Pancreas (tissue), 10 donors: ENCODE measurements at places on chromosomes 4 and X.

DNA sequence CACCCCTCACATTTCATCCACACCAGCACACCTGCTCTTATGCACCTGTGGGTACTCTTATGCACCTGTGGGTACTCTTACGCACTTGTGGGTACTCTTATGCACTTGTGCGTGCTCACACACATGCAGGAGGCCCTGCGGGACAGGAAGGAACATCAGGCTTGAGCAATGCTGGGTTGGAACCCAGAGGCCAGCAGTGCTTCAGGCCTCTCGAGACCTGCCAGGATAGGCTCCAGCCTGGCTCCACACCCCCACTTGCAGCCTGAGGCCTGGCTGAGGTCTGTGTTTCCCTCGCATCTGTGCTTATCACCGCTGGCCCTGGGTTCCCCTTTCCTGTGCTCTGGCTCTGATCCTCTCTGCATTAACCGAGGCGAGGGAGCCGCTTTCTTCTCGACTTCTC, 34.7 kb downstream of the SORCS2 start:
- no peak for DNase-seq

DNA sequence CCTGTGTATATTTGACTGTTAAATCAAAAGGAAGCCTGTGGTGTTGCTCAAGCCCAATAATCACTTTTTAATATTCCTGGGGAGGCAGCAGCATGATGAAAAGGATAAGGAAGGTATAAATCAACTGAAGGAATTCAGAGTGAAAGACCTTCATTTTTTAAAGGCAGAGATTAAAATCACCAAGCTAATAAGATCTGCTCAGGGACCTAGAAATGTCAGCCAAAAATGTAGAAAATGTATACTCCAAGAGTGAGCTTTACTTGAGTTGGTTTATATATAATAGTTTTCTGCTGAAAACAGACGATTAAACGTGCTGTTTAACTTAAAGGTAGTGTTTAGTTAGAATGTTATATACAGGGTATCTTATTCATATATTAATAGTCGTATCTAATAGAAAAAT, 549.3 kb downstream of the IQCM start:
- no peak for DNase-seq

- no peak for DNase-seq
Observed at GRCh38 chr4:78611215-78611558, 59.6 kb downstream of the ANXA3 start.

- no peak for DNase-seq
Observed at GRCh38 chr4:176927664-176928063, 134.9 kb upstream of the VEGFC start.

DNA sequence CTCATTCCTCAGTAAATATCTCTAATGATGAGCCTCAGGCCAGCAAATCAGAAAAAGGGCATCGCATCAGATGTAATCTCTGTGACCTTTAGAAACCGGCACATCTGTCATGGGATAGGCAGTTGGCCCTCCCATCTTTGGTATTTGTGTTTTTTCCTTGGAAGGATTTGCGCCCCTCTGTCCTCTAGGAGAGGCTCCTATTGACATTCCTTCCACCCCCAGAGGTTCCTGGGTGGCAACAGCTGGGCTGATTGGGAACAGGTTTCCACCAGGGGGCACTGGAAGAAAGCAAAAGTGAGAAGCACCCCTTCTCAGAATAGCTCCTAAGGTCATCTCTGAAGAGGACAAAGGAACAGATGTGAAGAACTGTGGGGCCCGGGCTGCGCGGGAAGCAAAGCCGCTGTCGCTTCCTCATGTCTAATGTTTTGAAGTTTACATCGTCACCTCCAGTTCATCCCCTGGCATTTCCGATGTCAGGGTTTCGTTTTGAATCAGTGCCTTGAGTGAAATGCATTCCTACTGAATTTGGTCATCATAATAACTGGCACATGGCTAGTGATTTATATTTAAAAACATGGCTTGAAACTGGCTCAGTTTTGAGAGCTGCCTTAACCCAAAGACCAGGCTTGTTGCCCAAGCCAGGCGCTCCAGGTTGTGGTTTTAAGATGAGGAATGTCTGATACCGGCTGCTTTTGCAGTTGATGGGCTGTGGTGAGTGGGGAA, 6.2 kb downstream of the TXK start:
- peak; percentile 58 for DNase-seq

DNA sequence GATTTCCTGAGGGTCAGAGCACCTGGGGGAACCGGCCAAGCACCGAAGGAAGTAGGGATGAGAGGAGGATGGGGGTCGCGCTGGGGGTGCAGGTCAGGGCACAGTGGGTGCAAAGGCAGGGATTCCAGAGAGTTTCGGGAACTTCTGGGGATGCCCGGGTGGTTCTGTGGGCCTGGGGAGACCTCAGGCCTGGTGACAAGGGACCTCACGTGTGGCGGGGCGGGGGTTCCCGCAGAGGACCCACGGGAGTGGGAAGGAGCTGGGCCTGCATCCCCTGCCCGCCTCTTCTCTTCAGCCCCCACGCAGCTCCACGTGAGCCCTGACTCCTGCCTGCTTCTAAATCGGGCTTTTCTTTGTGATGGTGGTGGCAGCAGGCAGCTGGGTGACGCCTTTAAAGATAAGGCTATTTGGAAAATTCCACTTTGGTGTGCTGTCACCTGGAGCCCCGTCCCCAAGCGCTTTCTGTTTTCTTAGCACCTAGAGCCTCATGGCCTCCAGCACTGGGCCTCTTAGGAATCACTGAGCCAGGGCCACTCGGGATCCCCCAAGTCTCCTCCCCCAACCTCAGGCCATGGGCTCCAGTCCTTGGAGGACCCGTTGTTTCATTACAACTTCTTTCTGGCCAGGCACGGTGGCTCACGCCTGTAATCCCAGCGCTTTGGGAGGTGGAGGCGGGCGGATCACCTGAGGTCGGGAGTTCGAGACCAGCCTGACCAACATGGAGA, 7.1 kb upstream of the TBC1D14 start:
- no peak for DNase-seq

DNA sequence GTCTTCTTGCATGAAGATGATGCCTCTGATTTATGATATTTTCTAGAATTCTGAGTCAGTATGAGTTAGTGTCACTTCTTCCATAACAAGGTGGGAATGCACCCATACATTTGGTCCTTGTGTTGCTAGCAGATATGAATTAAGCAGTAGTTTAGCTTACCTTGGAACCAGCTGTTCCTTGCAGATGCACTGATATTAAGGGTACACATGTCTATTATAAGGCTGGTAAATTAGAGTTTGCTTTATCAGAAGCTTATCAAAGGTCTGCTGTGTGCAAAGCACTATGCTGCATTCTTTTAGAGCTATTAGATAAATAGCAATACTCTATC, 36.5 kb downstream of the AFF1 start:
- no peak for DNase-seq

- DNase-seq: no peak
Observed at GRCh38 chr4:156729416-156729815, 242.2 kb downstream of the PDGFC start.

GRCh38 chr4:8117278-8117682, 41.3 kb downstream of the ABLIM2 start:
- DNase-seq: peak; percentile 62

- DNase-seq: no peak
Observed at GRCh38 chr4:182250446-182250845, 7.2 kb downstream of the TENM3 start.

GRCh38 chr4:30912098-30912714, 192.0 kb downstream of the PCDH7 start:
- no peak for DNase-seq
